ENCODE measurements at places on chromosomes 12 and 14.

- DNase-seq, result no peak
Measured at GRCh38 chr12:43338848-43339526, 213.0 kb downstream of the ADAMTS20 start.

DNA sequence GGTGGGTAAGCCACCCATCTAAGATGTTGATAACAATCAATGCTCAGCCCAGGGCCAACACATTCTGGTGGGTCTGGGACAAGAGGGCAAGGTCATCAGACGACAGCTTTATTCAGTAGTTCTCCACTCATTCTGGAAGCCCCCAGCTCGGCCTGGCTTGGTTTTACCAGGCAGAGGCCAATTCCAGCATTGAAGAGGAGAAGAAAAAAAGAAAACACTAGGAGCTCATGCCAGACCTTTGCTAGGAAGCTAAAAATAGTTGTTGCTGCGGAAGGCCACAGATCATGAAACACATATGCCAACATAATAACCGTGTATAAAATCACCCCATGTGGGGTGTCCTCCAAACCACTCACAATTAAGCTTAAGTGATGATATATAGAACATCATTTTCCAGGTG lies 44.4 kb downstream of the CCDC60 start:
- no peak for DNase-seq

DNA sequence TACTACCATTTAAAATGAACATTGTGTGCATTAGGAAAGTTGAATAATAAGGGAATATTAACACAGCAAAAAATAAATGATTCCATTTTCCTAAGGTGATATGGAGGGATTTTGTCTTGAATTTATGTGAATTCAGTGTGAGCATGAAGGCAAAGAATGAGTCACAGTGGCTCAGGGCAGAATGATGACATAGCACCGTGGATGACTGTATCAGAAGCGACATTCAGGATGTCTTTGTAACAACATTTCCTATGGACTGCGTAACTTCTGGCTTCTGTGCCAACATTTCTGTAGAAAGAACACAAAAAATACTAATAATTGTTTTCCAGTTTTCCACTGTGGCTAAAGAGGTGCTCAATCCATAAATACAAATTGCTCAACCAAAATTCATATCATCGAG lies 54.6 kb downstream of the TTC8 start:
- no peak for DNase-seq

- DNase-seq, result no peak
Measured at GRCh38 chr14:23177181-23177580, 6.3 kb downstream of the SLC7A8 start.

DNA sequence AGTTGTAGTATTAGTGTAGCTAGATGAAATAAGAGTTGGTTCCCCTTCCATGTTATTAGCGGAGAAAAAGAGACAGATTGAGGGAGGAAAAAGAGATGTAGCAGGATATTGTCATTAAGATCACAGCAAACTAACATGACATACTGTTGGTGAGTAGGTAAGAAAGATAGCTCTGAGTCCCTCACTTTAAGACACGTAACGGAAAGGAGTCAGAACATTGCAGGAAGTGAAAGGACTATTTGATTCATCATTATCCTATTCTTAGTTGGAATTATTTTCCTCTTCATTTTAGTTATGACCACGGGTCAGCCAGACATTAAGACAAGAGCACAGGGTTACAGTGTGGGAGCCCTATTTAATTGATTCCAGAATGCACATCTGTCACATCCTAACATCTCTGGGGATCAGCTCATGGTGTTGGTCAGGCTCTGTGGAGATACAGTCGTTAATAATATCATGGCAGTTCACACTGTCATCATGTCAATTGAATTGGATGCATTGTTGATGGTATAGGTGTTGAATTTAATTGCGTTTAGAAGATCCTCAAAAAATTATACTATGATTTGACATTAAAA lies 55.0 kb downstream of the TMX1 start:
- DNase-seq, result no peak

- no peak for DNase-seq
Measured at GRCh38 chr12:123829561-123829960, 67.5 kb downstream of the DNAH10 start.

GRCh38 chr14:89973234-89973823 lies 17.6 kb downstream of the TDP1 start:
- DNase-seq, result peak; percentile 15

GRCh38 chr12:88062474-88062873 lies 33.3 kb upstream of the C12orf50 start:
- DNase-seq, result no peak

DNA sequence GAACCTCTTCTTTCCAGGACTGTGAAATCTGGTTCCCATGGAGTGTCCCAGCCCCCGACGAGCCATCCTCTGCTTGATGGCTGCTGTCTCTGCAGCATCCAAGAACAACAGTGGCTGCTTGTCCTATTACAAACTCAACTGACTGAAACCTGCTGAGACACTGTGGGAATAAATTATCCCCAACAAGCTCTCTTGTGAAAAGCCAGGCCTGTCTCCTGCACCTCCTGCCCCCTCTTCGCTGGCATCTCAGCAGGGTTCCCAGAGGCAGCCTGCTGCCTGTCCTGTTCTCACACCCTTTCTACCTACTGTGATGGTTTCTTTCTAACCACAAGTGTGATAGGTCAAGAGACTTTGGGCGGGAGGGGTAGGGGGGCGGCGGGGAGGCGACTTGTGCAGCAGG lies 180.2 kb downstream of the TSPAN9 start:
- DNase-seq, result no peak

GRCh38 chr12:102824218-102824835 lies 92.7 kb downstream of the PAH start:
- DNase-seq, result no peak

DNA sequence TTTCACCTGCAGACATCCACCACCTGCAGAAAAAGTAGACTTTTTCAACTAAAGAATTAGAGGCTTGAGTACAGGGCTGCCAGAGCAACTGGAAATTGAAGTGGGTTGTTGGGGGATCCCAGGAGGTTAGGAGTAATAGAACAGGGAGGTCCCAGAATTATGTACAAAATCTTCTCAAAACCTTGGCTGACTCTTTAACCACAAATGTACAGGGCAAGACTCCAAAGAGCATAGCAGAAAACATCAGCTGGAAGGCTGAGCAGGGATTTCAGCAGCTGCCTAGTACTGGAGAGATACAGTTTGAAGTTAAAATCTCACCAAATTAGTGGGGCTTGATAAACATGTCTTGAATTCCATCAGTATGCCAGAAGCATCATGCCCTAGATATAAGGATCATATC lies 191.6 kb downstream of the CRADD start:
- DNase-seq, result no peak

- DNase-seq, result peak; percentile 25
Measured at GRCh38 chr12:11727133-11727664, 77.7 kb downstream of the ETV6 start.

- DNase-seq, result no peak
Measured at GRCh38 chr14:91575469-91576208, 65.5 kb upstream of the PPP4R3A start.

- no peak for DNase-seq
Measured at GRCh38 chr12:44876544-44877410, 662 bp upstream of the NELL2 start.
